Hepatocyte (in vitro differentiated cells): ENCODE measurements at places on chromosomes 1 and 21. TPM values are rescaled to one million over a fixed set of nuclear protein-coding genes. Genes with fewer than 3 reads are reported as not detected.

Gene NBPF8
- 14.4 and 19.1 TPM in 2 replicates for total RNA-seq

Gene DNAJC28
- total RNA-seq = 3.8 and 5.8 TPM in 2 replicates

Gene HPCA
- not detected in 2 replicates for total RNA-seq

Gene GBP7
- 0.63 and 1.0 TPM in 2 replicates for total RNA-seq

Gene ADAMTS4
- 1.2 and 2.3 TPM in 2 replicates for total RNA-seq

- H3K27ac ChIP-seq = no peak overlapping the region
- DNase-seq = no peak
- no peaks in the 10 kb centered on the region for H3K27me3 ChIP-seq
- no peaks in the 10 kb centered on the region for H3K4me1 ChIP-seq
- H3K36me3 ChIP-seq = peaks cover 4% of the 10 kb centered on the region
- no peak overlapping the region for H3K4me3 ChIP-seq
These were observed 49.0 kb downstream of the LTN1 start for GRCh38 chr21:28943631-28944030.

DNA sequence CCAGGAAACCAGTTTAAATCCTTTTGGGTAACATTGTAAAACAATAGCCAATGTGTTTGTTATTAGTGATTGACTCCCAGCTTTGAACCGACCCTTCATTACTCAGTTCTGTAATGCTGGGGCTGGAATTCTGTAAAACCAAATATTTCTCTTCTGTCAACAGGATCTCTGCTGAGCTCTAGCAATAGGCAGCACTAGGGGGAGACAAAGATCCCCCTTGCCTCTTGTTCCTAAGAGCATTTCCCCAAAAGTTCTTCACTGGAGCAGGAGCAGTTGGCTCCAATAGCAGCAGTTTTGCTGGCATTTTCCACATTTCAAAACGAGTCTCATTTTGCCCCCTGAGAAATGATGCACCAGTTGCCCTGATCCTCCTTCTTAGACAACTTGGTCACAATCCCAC lies 1671.1 kb downstream of the MRPL39 start:
- H3K27ac ChIP-seq = no peak overlapping the region
- peak; percentile 5 for DNase-seq
- no peaks in the 10 kb centered on the region for H3K4me1 ChIP-seq
- no peaks in the 10 kb centered on the region for H3K36me3 ChIP-seq

DNA sequence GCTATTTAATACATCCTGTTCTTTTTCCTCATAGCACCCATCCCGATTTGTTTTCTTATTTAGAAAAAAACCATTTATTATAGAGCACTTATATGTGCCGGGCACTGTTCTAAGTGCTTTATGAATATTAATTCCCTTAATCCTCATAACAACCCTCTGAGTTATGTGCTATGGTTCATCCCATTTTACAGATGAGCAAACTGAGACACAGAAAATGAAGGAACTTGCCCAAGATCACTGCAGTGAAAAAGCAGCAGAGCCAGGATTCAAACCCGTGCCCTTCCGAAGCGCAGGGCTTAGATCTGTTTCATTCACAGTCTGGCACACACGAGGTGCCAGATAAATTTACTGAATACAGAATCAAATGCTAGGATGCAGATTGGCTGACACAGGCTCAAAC lies 85.1 kb upstream of the ZC3H12A start:
- H3K36me3 ChIP-seq = no peaks in the 10 kb centered on the region
- H3K27ac ChIP-seq = no peak overlapping the region
- no peaks in the 10 kb centered on the region for H3K4me1 ChIP-seq

DNA sequence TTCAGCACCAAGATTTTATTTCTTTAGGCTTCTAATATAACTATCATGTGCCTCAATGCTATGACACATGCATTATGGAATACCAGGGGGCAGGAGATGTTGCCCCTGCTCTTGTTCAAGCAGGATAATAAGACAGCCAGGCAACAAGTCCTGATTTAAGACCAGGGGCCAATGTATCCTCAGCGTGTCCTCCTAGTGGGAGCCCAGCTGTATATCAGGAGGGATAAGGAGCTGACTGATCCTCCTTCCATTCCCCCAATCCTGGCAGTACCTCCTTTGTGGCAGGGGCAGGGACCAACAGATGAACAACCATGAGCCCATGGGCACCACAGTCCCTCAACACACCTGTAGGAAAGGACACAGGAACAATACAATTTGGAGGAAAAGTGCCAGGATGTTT lies 29.3 kb downstream of the SORT1 start:
- no peak overlapping the region for H3K27ac ChIP-seq
- peaks cover 25% of the 10 kb centered on the region for H3K4me1 ChIP-seq
- no peaks in the 10 kb centered on the region for H3K36me3 ChIP-seq
- no peak overlapping the region for H3K4me3 ChIP-seq

GRCh38 chr1:116429821-116430374 lies 56.9 kb downstream of the ATP1A1 start:
- no peak overlapping the region for H3K27ac ChIP-seq
- H3K36me3 ChIP-seq = no peaks in the 10 kb centered on the region
- DNase-seq = no peak
- peaks cover 11% of the 10 kb centered on the region for H3K4me1 ChIP-seq

- no peak for DNase-seq
- no peaks in the 10 kb centered on the region for H3K36me3 ChIP-seq
- H3K4me3 ChIP-seq = no peak overlapping the region
- no peaks in the 10 kb centered on the region for H3K27me3 ChIP-seq
- no peak overlapping the region for H3K27ac ChIP-seq
These were observed 2.5 kb downstream of the UBASH3A start for GRCh38 chr21:42406201-42406621.

GRCh38 chr1:20079661-20080305 lies 9.8 kb downstream of the PLA2G5 start:
- no peak overlapping the region for H3K4me3 ChIP-seq
- H3K27ac ChIP-seq = no peak overlapping the region
- DNase-seq = no peak
- H3K27me3 ChIP-seq = no peaks in the 10 kb centered on the region
- no peaks in the 10 kb centered on the region for H3K36me3 ChIP-seq
- no peaks in the 10 kb centered on the region for H3K4me1 ChIP-seq

DNA sequence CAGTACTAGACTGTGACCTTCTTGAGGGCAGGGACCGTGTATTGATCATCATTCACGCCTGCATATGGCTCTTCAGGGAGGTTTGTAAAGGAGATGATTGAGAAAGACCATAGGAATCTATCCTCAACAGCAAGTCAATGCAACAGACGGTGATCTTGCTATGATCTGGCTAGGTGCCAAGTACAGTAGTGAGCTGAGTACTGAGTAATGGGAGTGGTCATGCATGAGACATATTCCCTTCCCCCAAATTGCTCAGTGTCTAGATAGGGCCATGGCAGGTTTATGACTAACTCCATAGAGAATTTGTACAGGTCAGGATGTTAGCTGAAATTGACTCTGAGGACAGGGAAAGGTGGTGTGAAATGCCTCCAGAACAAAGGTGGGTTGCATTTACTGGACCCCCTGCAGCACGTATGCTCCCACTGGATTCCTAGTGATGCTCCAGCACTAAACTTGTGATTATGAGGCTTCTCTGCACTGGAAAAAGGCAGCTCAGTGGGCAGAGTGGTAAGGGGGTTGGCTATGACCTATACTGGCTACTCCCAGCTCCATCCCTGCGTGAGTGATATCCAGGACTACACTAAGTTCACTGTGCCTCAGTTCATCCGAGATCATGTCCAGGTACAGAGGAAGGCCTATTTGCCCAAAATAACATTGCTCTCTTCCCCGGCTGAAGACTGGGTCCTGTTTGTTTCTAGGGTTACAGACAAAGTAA lies 37.2 kb downstream of the KCNJ6 start:
- no peak overlapping the region for H3K27ac ChIP-seq
- no peaks in the 10 kb centered on the region for H3K36me3 ChIP-seq
- no peak overlapping the region for H3K4me3 ChIP-seq
- H3K4me1 ChIP-seq = no peaks in the 10 kb centered on the region

- no peak overlapping the region for H3K4me3 ChIP-seq
- peaks cover 8% of the 10 kb centered on the region for H3K4me1 ChIP-seq
- DNase-seq = peak; percentile 31
- H3K27ac ChIP-seq = no peak overlapping the region
These were observed 214.6 kb downstream of the GRIK1 start for GRCh38 chr21:29725025-29725736.

GRCh38 chr1:159945483-159946241 lies at the start of gene IGSF9:
TSS of gene IGSF9 (minus strand) at chr1:159945613. CDS start at chr1:159943454, 2,159 bp downstream.
- DNase-seq = peak; percentile 94
- H3K36me3 ChIP-seq = no peaks in the 10 kb centered on the region
- no peaks in the 10 kb centered on the region for H3K27me3 ChIP-seq
- H3K4me1 ChIP-seq = peaks cover 30% of the 10 kb centered on the region
- peak within 1 kb of the TSS; percentile 50 for H3K4me3 ChIP-seq

DNA sequence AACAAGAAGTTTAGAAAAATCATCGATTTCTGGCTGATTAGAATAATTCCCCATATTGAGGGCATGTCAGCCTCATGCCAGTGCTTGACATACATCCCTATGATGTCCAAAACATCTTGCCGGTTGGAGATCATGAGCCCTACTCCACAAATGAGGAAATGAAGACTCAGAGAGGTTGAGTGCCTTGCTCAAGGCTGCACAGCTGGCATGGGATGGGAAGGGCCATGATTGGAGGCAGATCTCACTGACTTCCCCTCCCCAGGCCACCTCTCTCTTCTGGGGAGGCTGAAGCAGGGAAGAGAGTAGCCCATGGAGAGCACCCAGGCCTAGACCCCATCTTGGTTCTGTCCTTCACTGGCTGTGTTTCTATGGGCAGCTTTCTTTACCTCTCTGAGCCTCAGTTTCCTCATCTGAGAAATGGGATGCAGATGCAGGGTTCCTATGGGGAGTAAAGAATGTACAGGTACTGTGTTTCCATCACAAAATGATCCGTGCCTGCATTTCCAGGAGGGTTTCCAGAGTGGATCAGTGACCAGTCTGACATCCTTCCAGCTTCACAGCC lies 145.7 kb downstream of the SYF2 start:
- H3K36me3 ChIP-seq = no peaks in the 10 kb centered on the region
- H3K4me1 ChIP-seq = no peaks in the 10 kb centered on the region
- no peak for DNase-seq
- H3K27ac ChIP-seq = no peak overlapping the region
- H3K27me3 ChIP-seq = peaks cover 6% of the 10 kb centered on the region
